ENCODE measurements at places on chromosomes 12 and 14.

GRCh38 chr12:111122458-111122878, 202.1 kb upstream of the MYL2 start:
- DNase-seq, result no peak

DNA sequence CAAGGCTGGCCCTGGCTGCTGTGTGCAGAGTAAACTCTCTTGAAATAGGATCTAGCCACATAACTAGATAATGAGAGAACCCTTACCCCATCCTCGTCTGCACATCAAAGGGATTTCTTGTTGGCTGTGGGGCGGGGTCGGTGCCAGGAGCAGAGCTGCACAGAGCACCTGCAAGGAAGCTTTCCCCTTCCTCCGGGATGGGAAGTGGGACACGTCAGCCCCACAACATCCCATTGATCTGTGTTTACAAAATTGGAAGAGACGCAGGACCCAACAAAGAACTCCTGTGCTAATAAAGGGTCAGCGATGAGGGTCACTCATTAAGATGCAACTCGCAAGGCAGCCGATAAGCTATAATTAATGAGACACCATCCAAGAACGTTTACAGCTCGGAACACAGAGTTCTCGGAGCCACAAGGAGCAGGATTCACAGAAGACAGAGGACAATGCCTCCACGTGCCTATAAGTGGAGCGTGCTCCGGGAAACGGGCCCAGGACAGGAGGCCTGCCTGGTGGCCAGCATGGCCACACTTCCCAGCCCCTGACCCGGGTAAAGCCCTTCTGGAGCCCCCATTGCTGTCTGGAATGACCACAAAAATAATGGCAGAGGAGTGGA, 171.5 kb downstream of the SLC15A4 start:
- no peak for DNase-seq

- peak; percentile 54 for DNase-seq
Observed at GRCh38 chr12:102043928-102044327, 17.9 kb downstream of the WASHC3 start.

GRCh38 chr14:21822109-21822508, 148.5 kb upstream of the OR4E1 start:
- DNase-seq, result no peak

DNA sequence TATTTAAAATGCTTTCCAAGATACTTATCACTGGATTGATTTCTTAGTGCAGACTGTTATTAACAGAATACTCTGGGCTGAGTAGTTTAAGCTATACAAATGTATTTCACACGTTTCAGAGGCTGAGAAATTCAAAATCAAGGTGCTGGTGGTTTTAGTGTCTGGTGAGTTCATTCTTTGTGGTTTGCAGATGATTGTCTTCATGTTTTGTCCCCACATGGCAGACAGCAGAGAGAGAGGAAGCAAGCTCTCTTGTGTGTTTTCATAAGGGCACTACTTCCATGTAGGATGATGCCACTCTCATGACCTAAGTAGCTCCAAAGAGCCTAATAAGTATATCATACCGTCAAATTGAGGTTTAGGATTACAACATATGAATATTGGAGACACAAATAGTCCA, 1348.9 kb upstream of the FLRT2 start:
- DNase-seq, result no peak

DNA sequence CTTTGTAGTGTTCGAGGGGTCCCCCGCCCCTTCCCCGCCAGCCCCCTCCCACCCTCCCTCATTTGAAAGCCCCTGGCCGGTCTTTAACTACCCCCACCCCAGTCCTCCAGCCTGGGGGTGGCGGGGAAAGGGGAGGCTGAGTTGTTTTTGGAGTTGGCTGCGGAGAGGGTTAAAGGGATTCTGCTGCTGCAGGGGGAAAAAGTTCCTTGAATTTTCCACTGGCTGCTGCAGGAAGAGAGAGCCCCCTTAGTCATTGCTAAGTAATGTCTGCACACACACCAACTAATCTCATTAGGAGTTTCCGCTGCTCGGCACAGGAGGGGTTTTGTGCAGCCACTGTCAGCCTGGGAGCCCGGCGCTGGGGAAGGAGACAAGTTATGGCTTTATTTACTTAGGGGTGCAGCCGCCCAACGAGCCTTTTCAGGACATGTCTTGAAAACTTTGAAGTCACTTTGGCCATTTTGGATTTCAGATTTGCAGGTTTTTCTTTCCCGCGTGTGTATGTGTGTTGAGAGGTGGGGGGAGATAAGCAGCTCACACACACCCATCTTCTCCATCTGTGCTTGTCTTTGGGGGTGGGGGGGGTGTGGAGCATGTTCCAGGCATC, 1.8 kb downstream of the ELK3 start:
- DNase-seq, result no peak

GRCh38 chr14:64391113-64391725, 3.1 kb downstream of the MTHFD1 start:
- no peak for DNase-seq

DNA sequence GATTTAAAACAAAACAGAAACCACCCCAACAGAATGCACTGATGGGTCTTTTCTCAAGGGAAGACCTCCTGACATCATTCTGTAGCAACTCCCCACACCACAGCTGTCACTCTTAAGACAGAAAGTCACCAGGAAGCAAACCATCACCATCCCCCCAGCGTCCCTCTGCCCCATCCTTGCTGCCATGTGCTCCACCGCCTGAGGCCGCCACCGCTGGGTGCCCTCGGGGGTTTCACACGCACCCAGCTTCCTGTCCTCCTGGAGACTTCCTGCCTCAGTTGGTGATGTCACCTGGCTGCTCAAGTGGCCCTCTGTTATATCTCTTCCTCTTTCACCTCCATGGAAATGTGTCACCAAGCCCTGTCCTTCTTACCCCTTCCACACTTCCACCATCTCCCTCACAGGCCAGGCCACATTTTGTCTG, 71.4 kb upstream of the GPR68 start:
- peak; percentile 85 for DNase-seq

GRCh38 chr12:56772625-56773024, 9.5 kb downstream of the HSD17B6 start:
- DNase-seq, result no peak

- no peak for DNase-seq
Observed at GRCh38 chr12:56431288-56431687, 17.9 kb downstream of the TIMELESS start.

- peak; percentile 93 for DNase-seq
Observed at GRCh38 chr14:68268197-68268596, 448.6 kb downstream of the RAD51B start.

DNA sequence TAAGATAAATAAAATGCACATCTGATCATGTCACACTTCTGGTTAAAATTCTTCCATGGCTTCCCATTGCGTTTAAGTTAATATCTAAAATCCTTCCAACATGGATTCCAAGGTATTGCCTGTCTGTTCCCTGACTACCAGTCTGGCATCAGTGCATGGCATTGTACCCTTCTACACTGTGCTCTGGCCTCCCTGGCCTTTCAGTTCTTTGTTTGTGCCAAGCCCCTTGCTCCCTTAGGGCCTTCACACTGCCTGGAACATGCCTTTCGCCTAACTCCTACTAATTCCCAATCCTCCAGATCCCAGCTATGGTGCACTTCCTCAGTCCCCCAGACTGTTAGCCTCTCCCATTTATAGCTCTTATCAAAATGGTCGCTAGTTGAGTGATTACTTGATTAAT, 6.3 kb downstream of the CIPC start:
- DNase-seq, result no peak

DNA sequence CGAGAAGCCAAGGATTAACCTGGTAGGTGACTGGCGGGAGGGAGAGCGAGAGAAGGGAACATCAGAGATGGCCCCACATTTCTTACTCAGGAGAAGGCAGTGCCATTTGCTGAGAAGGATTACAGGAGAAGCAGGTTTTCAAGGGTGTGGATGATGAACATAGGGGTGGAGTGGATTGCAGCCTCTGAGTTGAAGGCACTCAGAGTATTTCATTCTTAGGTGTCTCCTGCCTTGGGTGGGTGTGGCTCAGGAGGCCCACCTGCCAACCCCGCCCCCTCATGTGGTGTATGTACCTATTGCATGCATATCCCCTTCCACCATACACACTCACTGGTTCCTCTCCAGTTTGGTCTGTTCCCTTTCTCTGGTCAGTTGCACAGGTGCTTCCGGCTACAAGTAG, 6.3 kb downstream of the ESPL1 start:
- no peak for DNase-seq

GRCh38 chr12:132485619-132486018, 4.3 kb upstream of the FBRSL1 start:
- DNase-seq, result no peak

GRCh38 chr12:52579468-52580465, 6.1 kb upstream of the KRT74 start:
- DNase-seq, result no peak

DNA sequence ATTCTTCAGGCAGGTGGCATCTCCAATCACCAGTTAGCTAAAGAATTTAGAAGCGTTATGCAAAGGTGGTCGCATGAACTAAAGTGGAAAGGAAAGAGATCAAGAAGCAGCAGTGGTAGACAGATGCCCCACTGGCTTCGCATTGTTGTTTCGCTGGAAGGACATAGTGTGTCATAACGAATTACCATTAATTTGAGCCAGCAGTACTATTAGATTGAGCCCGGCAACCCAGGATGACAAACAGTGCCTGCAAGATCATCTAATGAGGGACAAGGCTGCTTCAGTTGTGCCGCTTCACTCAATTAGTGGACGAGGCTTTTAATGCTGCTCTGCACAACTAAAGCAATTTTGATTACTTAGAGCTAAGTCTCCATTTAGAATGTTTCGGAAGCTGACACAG, 274.5 kb upstream of the SOX5 start:
- no peak for DNase-seq

DNA sequence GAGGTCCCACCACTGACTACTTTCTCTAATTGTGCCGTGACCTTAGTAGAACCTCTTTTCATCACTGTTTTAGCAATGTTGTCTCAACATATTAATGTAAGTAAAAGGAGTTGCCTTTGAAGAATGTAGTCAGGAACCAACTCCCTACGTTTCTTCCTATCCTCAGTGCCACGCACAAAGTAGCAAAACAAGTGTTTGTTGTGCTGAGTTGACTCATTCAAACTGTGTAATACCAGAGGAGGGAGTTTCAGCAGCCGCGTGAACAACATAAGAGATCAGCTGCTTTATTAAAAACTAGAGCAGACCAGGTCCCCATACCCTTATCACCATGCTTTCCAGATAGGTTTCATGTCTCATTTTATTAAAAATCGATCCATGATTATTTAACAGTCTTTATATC, 19.1 kb downstream of the PLBD1 start:
- DNase-seq, result no peak

GRCh38 chr12:110972866-110973265, 52.5 kb upstream of the MYL2 start:
- no peak for DNase-seq

DNA sequence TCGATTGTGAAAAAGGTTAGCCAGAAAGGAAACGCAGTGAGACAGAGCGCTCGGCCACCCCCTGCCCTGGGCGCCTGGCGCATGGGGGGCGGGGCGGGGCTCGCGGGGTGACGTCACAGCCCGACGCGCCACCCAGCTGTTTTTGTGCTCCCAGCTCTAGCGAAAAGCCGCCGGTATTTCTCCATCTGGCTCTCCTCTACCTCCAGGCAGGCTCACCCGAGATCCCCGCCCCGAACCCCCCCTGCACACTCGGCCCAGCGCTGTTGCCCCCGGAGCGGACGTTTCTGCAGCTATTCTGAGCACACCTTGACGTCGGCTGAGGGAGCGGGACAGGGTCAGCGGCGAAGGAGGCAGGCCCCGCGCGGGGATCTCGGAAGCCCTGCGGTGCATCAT, at the start of gene GABARAPL1:
TSS of gene GABARAPL1 (plus strand) at position 139 of the 393 bp plus-strand sequence. CDS start at position 392, 253 bp downstream.
- DNase-seq, result no peak

DNA sequence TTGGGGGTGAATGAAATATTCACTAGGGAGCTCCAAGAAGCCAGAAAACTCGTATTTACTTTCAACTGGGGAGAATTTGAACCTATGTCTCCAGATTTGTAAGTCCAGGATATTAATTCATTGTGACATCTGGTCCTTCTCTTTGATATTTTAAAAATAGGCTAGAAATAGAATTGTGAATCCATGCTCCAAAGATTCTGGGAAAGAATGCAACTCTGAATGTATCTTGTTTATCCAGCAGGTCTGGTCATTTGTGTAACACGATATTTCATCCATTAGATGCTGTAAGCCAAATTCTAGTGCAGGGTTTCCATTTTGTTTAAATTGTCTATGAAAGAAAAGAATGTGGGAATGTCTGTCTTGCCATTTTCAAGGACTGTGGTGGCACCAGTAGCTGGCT, 334.7 kb downstream of the BMP4 start:
- DNase-seq, result no peak

DNA sequence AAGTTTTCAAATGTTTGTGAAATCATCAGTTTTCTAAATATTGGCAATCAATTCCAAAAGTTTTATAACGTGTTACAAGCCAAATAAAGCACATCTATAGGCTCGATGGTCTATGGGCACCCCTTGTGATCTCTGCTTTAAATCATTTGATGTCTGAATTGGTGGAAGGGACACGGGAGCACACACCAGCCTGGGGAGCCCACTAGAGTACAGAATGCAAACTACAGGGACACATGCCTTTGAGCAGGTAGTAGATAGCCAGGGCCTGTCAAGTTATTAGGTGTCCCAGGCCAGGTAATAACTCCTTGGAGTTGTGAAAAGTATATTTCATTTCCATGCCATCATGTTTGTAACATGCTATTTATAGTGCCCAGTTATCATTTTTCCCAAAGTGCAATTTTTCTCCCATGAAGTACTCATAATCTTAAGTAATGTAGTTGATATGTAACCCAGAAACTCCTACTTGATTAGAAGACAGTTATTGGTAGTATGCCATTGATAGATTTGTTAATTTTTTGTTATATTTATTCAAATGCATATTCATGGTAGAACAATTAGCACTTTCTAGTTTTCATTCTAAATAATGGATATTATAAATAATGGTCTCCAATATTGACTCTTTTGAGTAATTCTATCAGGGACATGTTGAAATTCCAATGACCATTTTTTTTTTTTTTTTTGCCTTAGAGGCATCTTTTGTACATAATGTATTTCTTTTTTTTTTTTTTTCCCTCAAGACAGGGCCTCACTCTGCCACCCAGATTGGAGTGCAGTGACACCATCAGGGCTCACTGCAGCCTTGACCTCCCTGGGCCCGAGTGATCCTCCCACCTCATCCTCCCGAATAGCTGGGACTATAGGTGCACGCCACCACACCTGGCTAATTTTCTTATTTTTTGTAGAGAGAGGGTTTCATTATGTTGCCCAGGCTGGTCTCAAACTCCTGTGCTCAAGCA, 96.9 kb upstream of the FGD4 start:
- DNase-seq, result peak; percentile 35

DNA sequence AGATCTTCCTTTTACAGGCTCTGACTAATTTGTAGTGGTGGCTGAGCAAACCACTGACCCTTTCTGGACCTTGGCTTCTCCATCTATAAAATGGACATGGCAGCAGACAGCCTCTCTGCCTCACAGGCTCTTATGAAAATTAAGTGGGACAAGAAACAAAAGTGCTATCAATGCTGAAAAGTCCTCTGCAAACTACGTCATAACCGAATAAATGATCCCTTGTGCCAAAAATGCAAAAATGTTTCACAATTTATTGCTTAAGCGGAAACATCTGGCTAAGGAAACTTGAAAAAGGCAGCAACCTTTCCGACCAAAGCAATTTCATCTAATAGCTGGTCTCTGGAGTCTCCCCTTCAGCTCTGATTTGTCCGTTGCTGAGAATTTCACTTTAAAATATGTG, 108.5 kb upstream of the PLXNC1 start:
- no peak for DNase-seq

All from GM12864 (cell line).